Panc1 (cell line): ENCODE measurements at places on chromosomes 2 and 18.

DNA sequence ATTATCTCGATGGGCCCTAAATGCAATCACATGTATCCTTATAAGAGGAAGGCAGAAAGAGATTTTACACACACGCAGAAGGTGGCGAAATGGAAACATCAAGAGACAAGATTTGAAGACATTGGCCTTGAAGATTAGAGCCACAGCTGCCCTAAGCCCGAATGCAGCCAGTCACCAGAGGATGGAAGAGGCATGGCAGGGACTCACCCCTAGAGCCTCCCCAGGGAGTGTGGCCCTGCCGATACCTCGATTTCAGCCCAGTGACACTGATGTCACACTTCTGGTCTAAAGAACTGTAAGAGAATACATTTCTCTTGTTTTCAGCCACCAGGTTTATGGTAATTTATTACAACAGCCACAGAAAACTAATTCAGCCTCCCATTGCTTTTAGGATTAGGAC lies 17.4 kb downstream of the TTC39C start:
- DNase-seq = no peak

- DNase-seq = no peak
These were observed 27.0 kb upstream of the HK2 start for GRCh38 chr2:74806920-74807319.

- no peak for DNase-seq
These were observed 579 bp downstream of the ARHGEF4 start for GRCh38 chr2:130837175-130837810.

DNA sequence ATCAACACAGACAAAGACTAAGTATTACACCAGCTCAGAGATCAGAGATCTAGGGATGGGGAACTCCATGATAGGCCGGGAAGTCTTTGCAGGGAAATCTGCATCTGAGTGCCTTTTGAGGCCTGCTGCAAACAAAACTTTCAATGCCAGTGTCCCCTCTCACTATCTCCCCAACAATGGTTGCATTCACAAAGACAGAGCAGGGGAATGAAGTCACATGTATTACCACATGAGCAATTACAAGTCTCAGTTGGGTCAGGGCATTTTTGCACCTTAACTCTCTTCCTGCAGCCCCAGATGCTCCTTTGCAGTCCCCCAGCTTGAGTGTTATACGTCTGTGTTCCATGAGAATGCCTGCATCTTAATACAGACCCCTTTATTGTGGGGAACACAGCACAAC lies 1.8 kb upstream of the RNF144A start:
- DNase-seq = no peak

DNA sequence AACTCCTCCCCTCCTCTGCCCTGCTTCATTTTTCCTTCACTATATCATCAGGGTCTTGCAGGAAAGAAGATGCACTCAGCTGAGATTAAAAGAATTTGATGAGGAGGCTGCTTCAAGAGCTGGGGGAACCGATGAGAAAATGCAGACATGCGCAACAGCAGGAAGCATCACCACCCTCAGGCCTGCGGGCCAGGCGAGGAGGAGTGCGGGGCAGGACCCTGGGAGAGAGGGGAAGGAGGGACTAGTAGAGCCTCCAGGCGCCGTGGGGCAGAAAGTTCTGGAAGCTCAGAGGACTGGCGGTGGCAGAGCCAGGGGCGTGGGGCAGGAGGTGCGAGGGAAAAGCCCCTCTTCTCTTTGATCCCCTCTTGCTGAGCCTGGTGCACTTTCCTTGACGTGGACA lies 108.2 kb downstream of the CD226 start:
- no peak for DNase-seq

GRCh38 chr2:69641887-69642708 lies 1.4 kb downstream of the AAK1 start:
- no peak for DNase-seq

GRCh38 chr2:188291142-188291616 lies 495 bp upstream of the GULP1 start:
- no peak for DNase-seq

DNA sequence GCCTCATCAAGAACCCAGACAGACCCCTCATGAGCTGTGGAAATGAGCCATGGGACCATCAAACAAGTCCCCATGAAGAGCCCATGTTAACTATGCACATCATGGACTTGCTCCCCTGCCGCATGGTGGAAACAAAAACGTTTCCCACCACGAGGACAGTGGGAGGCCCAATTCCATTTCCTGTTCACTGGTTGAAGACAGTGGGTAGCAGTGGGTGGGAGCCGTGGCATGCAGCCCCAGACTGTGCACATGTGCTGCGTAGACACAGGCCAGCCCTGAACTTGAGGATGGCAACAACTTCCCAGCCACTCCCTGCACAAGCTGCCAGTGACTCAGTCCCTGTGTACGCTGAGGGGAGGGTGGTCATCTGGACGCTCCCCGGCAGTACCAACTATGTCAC lies 108.4 kb upstream of the LMAN1 start:
- no peak for DNase-seq

DNA sequence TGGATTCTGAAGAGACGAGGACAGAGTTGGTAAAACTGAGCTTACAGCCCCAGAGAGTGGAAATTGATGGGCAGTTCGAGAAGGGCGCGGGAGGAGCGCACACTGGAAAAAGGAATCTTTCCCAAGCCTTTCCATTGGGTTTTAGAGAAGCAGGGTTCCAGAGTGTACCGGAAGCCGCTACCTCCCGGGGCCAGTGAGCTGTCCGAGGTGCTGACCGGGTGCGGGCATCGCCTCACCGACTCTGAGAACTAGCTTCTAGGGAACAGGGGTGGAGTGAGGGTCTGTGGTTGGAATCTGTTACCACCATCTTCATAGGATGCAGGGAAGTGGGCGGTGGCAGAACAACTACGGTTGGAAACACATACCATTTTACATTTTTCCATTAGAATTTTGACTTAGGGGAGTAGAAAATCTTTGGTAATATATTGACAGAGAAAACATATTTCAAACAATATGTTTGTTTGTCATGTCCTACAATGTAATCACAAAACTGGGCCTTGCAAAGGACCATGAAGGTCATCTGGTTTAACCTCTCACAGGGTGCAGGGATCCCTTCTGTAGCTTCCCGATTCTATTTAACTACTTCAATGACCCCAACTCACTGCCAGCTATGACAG lies 724 bp downstream of the NMS start:
- no peak for DNase-seq

GRCh38 chr18:3294435-3295080 lies 32.6 kb downstream of the MYL12B start:
- no peak for DNase-seq

DNA sequence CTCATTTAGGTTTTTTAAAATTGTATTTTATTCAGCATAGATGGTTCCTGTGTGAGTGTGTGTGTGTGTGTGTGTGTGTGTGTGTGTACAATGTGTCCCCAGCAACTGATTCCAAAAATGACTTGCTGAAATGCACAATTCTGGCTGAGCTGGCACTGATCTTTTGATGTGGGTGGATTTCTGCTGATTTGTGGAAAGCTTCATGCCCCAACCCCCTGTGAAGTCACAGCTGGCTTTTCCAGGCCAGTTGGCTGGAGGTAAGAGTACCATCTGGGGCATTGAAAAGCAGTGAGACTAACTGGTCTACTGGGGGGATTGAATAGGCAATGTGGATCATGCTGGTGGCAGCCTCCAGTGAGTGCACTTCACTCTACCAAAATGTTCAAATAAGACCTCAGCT lies 187.2 kb downstream of the LRRTM1 start:
- no peak for DNase-seq

GRCh38 chr18:73318739-73319479 lies 451.1 kb upstream of the NETO1 start:
- DNase-seq = no peak

- no peak for DNase-seq
These were observed 76.2 kb downstream of the STK39 start for GRCh38 chr2:168171059-168171762.

GRCh38 chr18:50662177-50662576 lies 102.3 kb downstream of the MAPK4 start:
- DNase-seq = no peak

DNA sequence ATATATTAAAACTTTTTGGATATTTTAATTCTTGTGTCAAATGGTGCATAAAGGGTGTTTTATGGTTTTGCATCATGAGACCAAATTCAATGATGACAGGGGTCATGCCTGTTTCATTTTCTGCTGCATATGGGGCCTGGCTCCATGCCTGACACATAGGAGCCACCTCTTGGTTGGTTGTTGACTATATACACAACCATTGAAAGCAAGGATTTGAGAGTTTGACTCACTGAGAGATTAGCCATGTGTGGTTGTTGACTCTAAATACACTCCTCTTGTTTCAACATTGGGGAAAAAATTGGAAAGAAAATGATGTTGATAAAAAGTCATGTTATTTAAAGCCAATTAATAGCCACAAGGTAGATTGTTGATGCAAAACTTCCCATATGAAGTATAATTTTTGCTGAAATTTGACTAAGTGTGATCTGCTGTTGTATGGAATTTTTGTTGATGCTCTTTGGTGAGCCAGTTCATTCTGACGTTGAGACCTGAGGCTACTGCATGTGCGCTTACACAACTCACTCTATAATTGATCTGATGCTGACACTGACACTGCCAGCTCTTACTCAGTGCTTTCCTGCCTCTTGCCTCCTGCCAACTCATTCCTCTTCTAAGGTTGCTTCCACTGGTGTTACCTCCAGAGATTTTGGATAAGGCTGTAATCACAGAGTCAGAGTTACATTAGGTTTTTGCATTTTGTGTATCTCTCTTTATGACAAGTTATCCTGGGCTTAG lies 446.2 kb upstream of the SLC14A2 start:
- DNase-seq = no peak

DNA sequence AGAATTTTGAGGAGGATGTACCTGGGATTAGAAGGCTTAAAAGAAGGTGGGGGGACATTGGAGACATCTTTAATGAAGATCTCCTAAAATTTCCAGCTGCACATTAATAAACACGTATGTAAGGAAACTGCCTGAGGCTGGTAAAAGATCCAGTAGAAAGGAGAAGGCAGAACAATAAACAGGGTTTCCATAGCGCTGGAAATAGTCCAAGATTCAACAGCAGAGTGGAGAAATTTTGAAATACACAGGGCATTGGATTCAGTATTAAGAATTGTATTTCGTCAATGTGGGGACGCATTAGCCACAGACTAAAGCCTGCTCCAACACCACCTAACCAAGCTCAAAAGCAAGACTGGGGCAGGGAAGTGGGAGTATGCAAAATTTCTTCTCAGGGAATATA lies 606.9 kb upstream of the NRXN1 start:
- DNase-seq = no peak

GRCh38 chr2:1907849-1908533 lies 163.7 kb upstream of the PXDN start:
- DNase-seq = no peak

- DNase-seq = no peak
These were observed 35.8 kb upstream of the ARHGAP25 start for GRCh38 chr2:68698567-68699377.

GRCh38 chr2:58051445-58051844 lies 4.8 kb downstream of the VRK2 start:
- DNase-seq = no peak

- DNase-seq = no peak
These were observed 785.6 kb downstream of the NR4A2 start for GRCh38 chr2:155546721-155547555.

- DNase-seq = no peak
These were observed 28.6 kb downstream of the TEX44 start for GRCh38 chr2:231621051-231621879.

GRCh38 chr2:5123582-5124196 lies 568.5 kb upstream of the SOX11 start:
- DNase-seq = no peak

DNA sequence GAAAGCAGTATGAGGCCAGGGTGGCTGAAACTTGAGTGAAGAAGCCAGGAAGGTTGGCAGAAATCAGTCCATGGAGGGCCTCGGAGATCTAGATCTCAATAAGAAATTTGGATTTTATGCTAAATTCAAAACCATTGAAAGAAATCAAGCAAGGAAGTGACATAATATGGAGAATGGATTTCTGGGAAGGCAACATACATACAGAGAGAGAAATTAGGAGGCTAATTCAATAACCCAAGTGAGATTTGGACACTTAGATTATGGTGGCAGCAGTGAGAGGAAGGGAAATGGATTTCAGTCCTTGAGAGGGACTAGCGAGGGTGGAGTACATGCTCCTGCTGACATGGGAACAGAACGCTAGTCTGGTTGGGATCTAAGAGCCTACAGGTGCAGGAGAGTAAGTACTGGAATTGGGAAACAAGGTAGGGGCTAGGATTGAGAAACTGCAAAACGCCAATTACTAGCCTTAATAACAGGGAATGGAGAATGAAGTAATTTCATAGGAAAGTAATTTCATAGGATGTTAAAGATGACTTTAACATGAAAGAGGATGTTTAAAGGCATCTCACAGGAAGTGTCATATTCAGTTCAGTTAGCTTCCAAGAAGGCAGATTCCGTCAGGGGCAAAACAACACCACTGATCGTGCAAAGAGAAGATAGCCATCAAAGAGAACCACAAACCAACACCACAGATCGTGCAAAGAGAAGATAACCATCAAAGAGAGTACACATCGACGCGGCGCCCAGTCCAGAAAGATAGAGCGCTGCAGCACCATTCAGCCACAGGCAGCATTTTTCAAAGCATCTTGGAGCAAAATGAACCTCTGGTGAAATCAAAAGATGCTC lies 27.2 kb downstream of the CDKL4 start:
- DNase-seq = no peak

GRCh38 chr2:100067784-100068183 lies 74.6 kb downstream of the AFF3 start:
- DNase-seq = no peak

DNA sequence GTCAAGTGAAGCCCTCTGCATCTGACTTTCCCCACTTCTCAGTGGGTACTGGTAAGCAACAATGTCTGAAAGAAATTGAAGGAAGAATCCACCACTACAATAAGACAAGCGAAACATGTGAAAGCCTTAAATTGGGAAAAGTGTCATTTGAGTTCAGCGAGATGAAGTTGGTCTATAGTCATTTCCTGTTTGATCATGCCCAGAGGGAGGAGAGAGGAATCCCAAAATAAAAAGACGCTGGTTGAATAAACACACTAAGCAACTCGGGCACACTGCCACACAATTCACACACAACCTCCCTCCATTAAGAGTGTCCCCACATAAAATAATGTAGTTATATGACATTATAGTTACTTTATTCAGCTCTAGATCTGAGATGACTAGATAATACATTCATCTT lies 166.1 kb downstream of the CBLN2 start:
- no peak for DNase-seq

- DNase-seq = no peak
These were observed 314.4 kb upstream of the NT5C1B start for GRCh38 chr2:18903750-18904149.

- DNase-seq = no peak
These were observed 8.2 kb downstream of the CTDP1 start for GRCh38 chr18:79687806-79688205.
